ENCODE measurements at places on chromosomes 13 and 19.

DNA sequence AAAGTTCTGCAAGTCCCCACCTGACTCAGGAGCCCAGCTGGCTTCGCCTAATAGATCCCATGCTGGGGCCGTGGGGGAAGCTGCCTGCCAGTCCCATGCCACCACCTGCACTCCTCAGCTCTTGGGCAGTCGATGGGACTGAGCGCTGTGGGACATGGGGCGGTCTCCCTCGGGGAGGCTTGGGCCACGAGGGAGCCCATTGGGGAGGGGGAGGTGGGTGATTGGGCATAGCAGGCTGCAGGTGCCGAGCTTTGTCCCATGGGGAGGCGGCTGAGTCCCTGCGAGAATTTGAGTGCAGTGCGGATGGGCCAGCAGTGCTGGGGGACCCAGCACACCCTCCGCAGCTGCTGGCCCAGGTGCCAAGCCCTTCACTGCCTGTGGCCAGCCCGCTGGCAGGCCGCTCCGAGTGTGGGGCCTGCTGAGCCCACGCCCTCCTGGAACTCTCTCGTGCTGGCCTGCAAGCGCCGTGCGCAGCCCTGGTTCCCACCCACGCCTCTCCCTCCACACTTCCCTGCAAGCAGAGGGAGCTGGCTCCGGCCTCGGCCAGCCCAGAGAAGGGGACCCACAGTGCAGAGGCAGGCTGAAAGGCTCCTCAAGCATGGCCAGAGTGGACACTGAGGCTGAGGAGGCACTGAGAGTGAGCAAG lies 467.3 kb downstream of the IRS2 start:
- no peak for DNase-seq

- no peak for DNase-seq
These were observed 125.2 kb downstream of the ATP11A start for GRCh38 chr13:112814905-112815585.

DNA sequence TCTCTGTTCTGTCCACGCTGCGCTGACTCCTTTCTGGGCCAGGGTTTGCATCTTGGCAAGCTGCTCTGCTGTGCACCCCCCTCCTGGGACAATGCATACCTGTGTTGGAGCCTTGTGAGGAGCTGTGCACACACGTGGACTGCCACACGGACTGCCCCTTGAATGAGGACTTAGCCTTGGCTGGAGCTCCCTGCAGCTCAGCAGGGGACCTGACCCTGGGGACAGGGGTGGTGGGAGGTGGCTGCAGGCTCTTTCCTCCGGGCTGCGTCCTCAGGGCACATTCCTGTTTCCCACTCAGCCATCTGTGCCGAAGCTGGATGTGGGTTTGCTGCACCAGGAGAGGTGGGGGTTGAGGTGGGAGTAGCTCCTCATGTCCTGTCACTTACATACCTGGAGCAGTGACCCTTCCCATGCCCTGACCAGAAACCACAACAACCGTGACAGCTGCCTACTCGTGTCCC lies 8.2 kb downstream of the RAB11B start:
- DNase-seq, result no peak

GRCh38 chr13:40159736-40160135 lies 504.3 kb downstream of the COG6 start:
- no peak for DNase-seq

DNA sequence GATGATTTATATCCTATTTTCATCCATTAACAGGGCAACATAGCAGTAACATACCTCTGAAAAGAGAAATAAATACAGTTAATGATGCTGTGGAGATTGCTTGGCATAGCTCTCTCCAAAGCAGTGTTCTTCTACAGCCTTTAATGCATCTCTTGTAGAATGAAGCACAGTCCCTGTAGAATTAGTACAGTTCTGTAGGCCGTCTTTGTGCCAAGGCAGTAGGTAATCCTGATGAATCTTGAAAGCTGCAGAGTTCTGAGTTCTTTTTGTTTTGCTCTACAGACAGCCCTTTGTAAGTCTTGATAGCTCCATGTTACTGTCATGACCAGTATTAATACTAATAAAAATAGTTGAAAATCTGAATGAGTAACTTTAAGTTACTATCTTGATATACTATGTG lies 184.2 kb downstream of the MAB21L1 start:
- no peak for DNase-seq

DNA sequence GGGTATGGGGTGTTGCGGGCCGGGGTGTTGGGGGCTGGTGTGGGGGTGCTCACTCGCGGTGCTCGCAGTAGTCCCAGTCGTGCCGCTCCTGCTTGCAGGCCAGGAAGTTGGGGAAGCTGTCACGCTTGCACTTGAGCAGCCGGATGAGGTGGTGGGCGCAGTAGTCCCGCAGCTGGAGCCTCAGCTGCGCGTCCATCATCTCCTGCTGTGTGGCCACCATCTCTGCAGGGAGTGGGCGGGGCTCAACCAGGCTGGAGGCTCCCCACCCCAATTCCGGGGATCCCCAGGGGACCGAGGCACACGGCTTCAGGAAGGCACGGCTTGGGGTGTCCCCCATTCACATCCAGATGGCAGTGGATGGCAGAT lies 5.2 kb downstream of the NDUFB7 start:
- no peak for DNase-seq
